HCT116 (cell line): ENCODE measurements at places on chromosomes 2 and 18. TPM values are rescaled to one million over a fixed set of nuclear protein-coding genes. Genes with fewer than 3 reads are reported as not detected.

The SF3B6 gene
- 129 TPM for total RNA-seq

The DRC1 gene
- not detected for total RNA-seq

The RFTN2 gene
- not detected for total RNA-seq

The ATP6V1C2 gene
- 2.0 TPM for total RNA-seq

The SERPINB2 gene
- not detected for total RNA-seq

The AQP12A gene
- total RNA-seq = not detected

The PJVK gene
- total RNA-seq = 2.6 TPM

The SOCS6 gene
- total RNA-seq = 53.4 TPM

The UGT1A8 gene
- total RNA-seq = not detected

The DPP4 gene
- 3.6 TPM for total RNA-seq

The SCYGR4 gene
- not detected for total RNA-seq

The ZAP70 gene
- total RNA-seq = 0.91 TPM

The EPAS1 gene
- total RNA-seq = 55.9 TPM

The GKN1 gene
- not detected for total RNA-seq

The NBAS gene
- 32.8 TPM for total RNA-seq

The LAPTM4A gene
- total RNA-seq = 84.5 TPM

The STAT4 gene
- 2.0 TPM for total RNA-seq

The RABL2A gene
- 14.3 TPM for total RNA-seq

The TSPYL6 gene
- total RNA-seq = not detected

The DCDC2C gene
- total RNA-seq = not detected

The MYCN gene
- total RNA-seq = not detected

The SPATS2L gene
- total RNA-seq = 87.1 TPM

The SKOR2 gene
- total RNA-seq = not detected

The LYPD6B gene
- total RNA-seq = 6.1 TPM

The SDC1 gene
- total RNA-seq = 32.0 TPM

The DYSF gene
- total RNA-seq = 0.89 TPM

The PDE11A gene
- total RNA-seq = 0.61 TPM

The DIS3L2 gene
- total RNA-seq = 42.5 TPM

The MAP3K20 gene
- 40.0 TPM for total RNA-seq

The CNGA3 gene
- total RNA-seq = not detected

The ANKRD23 gene
- 1.4 TPM for total RNA-seq

The RIT2 gene
- not detected for total RNA-seq

The SGO2 gene
- total RNA-seq = 25.4 TPM

The SLC38A11 gene
- total RNA-seq = not detected

The CHPF gene
- 228 TPM for total RNA-seq

The XDH gene
- 0.15 TPM for total RNA-seq

The EVX2 gene
- not detected for total RNA-seq

The VAMP5 gene
- total RNA-seq = 1.9 TPM

The BCL11A gene
- 0.71 TPM for total RNA-seq

The PTH2R gene
- total RNA-seq = 0.12 TPM

The STK16 gene
- 31.4 TPM for total RNA-seq

The RSAD2 gene
- not detected for total RNA-seq

The EN1 gene
- total RNA-seq = not detected

The DUSP11 gene
- total RNA-seq = 22.9 TPM

The PLEKHH2 gene
- 7.8 TPM for total RNA-seq

The ZNF521 gene
- total RNA-seq = 0.10 TPM

The TMEFF2 gene
- total RNA-seq = not detected

The CHRNG gene
- not detected for total RNA-seq
